ENCODE measurements at places on chromosomes 13 and 19.

GRCh38 chr13:32737111-32737571, 150.9 kb downstream of the PDS5B start:
- no peak for DNase-seq

DNA sequence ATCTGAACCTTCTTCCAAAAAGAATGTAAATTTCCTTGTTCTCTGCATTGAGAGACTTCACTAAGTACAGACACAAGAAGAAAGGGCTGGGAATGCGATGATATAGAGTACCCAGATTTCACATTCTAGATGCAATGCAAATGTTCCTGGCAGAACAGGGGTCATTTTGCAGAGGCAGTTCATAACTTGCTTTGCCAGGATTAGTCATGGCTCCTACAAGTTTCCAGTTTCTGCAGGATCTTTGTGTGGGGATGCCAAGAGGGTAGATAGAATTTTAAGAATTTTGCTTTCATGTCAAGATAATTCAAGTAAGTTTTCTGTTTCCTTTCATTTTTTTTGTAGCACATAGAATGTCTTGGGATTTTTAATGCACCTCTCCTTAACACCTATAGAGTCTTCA, 181.2 kb downstream of the FGF9 start:
- DNase-seq: no peak

- DNase-seq: no peak
These were observed 2541.1 kb downstream of the PCDH9 start for GRCh38 chr13:64688893-64689677.

- DNase-seq: no peak
These were observed 2.8 kb upstream of the DMPK start for GRCh38 chr19:45785097-45785496.

GRCh38 chr19:31135841-31136240, 213.4 kb downstream of the TSHZ3 start:
- DNase-seq: no peak

- DNase-seq: no peak
These were observed 1.6 kb downstream of the FTL start for GRCh38 chr19:48966541-48967345.

DNA sequence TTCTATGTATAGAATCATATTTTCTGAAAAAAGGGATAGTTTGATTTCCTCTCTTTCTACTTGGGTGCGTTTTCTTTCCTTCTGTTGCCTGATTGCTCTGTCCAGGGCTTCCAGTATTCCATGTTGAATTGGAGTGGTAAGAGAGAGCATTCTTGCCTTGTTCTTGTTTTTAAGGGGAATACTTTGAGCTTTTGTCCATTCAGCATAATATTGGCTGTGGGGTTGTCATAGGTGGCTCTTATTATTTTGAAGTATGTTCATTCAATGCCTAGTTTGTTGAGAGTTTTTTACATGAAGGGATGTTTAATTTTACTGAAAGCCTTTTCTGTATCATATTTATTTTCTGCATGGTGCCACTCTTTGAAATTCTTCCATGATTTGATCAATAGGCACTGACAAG, 173.5 kb upstream of the IRS2 start:
- DNase-seq: no peak

GRCh38 chr19:3970313-3970807, 539 bp downstream of the DAPK3 start:
- no peak for DNase-seq

Data from stimulated activated CD8-positive, alpha-beta memory T cell treated with anti-CD3 and anti-CD28 coated beads, Interleukin-4, amount 100 ng/mL, for 4 hours (primary cell).